Cortex of kidney (tissue), 1 donor: ENCODE measurements at places on chromosomes 4 and X.

DNA sequence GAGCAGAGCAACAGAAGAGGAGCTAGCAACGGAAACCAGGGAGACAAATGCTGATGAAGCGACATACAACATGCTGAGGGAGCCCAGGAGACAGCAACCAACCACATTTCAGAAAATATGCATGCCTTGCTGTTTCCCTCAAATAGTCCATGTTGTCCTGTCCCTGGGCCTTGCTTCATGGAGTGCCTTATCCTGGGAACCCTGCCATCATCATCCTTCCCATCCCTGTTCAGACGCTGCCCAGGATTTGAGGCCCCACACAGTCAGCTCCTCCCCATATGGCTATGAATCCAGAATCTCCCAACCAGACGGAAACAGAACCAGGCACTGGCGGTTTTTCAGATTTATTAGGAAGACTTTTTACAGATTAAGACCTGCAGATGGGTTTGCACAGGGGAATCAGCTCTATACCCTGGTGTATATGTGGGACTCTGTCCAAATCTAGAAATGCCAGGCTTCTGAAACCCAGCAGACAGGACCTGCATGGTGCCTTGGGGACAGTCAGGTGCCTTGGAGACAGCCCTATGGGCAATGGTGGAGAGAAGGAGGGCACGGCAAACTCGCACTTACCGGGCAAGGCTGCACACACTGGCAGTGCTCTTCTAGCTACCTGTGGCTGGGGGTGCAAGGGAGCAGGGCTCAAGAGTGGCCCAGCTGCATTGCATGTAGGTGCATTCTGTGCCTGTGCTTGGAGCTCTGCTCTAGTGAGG, 199.7 kb upstream of the MAMLD1 start:
- no peak for DNase-seq

- DNase-seq, result no peak
Observed at GRCh38 chrX:119512146-119512800, 44.0 kb downstream of the SLC25A5 start.

DNA sequence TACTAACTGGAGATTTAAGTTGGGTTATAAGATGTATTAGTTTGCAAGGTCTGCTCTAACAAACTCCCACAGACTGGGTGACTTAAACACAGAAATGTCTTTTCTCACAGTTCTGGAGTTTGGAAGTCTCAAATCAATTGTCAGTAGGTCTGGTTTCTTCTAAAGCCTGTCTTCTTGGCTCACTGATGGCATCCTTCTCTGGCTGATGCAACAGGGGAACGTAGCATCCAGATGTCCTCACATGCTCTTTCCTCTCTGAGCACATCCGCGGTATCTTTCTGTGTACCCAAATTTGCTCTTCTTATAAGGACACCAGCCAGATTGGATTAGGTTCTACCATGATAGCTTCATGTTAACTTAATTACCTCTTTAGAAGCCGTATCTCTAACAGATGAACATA, 63.2 kb upstream of the BMP3 start:
- no peak for DNase-seq

DNA sequence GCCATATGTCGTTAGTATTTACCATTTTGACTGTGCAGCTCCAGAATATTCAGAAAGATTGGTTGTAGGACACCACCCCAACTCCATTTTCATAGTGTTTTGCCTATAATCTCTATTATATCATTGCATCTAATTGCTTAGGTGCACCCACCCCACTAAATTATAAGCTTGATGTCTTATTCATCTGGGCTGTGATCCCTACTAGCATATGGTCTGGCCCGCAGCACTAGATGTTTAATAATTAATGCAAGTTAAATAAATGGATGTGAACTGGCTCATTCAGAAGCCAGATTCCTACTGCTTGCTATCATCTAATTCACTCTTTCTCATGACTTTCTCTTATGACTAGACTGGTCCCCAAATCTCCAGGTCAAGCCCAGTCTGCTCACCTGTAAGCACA, 143.5 kb downstream of the RELL1 start:
- DNase-seq, result no peak

GRCh38 chrX:22135171-22135711, 103.1 kb downstream of the PHEX start:
- DNase-seq, result no peak

GRCh38 chr4:161792991-161793390, 370.8 kb downstream of the FSTL5 start:
- DNase-seq, result no peak

GRCh38 chr4:3701736-3702560, 64.2 kb upstream of the ADRA2C start:
- DNase-seq, result no peak

DNA sequence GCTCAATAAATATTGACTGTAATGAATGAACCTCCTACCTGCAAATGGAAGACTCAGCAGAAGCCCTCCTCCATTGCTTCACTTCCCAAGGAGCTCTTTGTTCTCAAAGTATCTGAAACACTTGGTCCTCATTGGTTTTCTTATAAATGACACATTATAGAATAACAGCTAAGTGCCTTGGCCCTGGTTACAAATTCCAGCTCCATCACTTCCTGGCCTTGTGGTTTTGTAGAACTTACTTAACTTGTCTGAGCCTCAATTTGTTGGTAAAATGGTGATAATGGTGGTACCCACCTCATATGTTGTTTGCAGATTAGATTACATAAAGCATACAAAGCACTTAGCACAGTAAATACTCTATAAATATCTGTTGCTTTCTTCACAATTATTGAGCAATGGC, 25.2 kb upstream of the SMIM20 start:
- no peak for DNase-seq

DNA sequence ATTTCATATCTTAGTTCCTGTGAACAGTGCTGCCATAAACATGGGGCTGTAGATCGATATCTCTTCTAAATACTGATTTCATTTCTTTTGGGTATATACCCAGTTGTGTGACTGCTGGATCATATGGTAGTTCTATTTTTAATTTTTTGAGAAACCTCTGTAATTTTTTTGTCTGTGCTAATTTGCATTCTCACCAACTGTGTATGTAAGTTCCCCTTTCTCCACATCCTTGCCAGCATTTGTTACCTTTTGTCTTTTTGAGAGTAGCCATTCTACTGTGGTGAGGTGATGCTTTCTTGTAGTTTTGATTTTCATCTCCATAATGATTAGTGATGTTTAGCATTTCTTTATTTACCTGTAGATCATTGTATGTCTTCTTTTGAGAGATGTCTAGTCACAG, 2086.5 kb upstream of the TENM3 start:
- DNase-seq, result no peak

GRCh38 chrX:40474205-40474626, 106.6 kb upstream of the ATP6AP2 start:
- DNase-seq, result no peak

- DNase-seq, result no peak
Observed at GRCh38 chrX:64394059-64394873, 986 bp downstream of the MTMR8 start.

DNA sequence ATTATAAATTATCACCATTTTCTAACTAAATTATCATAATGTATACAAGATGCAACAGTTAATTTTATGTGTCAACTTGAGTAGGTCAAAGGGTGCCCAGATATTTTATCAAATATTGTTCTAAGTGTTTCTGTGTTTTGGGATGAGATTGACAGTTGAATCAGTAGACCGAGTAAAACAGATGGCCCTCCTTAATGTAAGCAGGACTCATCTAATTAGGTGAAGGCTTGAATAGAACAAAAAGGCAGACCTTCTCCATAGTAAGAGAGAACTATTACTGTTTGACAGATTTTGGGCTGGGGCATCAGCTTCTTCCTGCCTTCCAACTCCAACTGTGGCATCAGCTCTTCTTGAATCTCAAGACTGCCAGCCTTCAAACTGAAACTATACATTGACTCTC, 185.8 kb downstream of the TRAM1L1 start:
- DNase-seq, result no peak

- no peak for DNase-seq
Observed at GRCh38 chr4:174152717-174153466, 130.6 kb downstream of the FBXO8 start.

DNA sequence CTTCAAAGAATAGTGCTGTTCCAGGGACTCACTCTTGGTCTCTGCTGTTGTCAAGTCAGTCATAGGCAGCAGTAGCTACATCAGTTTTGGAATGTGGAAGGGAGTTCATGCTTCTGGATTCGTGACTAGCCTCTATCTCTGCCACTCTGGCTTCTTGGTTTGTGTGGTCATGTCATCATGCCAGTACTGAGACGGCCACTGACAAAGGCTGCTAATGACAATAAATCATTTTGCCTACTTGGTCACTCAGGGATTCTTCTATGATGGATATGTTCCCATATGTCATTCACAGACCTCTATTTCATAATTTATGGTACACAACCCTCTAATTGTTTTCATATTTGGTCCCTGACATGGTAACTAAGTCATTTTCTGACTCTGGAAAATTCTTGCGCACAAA, 450.8 kb upstream of the BOD1L1 start:
- no peak for DNase-seq

DNA sequence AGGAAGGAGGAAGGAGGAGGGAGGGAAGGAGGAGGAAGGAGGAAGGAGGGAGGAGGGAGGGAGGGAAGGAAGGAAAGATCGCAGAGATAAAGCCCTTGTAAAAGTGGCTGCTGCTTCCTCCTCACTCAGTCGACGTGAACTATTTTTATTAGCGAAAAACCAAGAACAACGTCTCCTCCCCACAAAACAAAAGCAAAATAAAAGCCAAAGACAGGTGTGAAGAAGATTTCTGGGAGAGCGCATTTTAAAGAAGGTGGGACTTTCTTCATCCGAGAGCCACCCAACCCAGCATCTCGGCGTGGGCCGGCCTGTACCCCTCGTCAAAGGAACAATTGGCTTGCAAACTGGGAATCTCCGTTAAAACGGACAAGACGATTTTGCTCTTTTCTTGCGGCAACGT, 40.7 kb upstream of the ASMTL start:
- DNase-seq, result no peak

DNA sequence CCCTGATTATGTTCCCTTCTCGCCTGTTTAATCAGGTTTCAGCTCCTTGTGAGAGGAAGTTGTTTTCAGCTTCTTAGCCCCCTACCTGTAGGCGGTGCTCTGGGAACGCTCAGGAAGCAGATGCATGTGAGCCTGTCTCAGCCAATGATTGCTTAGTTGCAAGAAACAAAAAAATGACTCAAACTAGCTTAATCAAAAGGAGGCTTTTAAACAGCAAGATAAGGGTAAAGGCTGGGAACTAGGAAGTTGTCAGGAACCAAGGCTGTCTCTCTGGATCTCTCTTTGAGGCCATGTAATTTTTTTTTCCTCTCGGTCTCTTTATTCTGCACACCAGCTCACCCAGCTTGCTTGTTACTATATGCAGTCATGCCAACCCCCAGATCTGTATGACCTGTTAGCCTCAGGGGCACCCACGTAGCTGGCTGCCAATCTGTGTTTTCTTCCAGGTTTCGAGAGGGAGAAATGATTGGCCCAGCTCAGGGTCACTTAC, 109.1 kb downstream of the PTTG2 start:
- DNase-seq, result no peak

GRCh38 chrX:54172455-54172854, 10.6 kb downstream of the FAM120C start:
- no peak for DNase-seq

DNA sequence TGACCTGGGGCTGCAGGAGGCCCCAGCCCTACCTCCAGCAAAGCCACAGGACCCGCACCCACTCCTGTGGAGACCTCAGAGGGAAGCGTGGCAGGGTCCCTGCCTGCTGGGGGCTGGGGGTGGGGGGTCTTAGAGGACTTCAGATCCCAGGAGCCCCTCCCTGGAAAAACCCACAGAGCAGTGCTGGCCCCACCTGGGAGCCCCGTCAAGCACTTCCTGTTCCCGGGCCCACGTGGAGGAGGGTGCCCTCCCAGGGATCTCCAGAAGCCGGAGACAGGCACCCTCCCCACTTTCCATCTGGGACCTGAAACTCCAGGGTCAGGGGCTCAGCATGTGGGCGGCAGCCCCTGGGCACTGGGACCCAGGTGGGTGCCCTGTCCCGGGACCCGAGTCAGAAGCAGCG, 32.0 kb downstream of the TACC3 start:
- DNase-seq, result no peak

- no peak for DNase-seq
Observed at GRCh38 chrX:44068043-44068442, 94.9 kb upstream of the NDP start.

- no peak for DNase-seq
Observed at GRCh38 chr4:5532100-5532499, 176.3 kb downstream of the EVC2 start.

- DNase-seq, result no peak
Observed at GRCh38 chr4:74499986-74500781, 55.2 kb downstream of the AREG start.

- no peak for DNase-seq
Observed at GRCh38 chrX:73847100-73847499, 284.1 kb downstream of the CHIC1 start.

DNA sequence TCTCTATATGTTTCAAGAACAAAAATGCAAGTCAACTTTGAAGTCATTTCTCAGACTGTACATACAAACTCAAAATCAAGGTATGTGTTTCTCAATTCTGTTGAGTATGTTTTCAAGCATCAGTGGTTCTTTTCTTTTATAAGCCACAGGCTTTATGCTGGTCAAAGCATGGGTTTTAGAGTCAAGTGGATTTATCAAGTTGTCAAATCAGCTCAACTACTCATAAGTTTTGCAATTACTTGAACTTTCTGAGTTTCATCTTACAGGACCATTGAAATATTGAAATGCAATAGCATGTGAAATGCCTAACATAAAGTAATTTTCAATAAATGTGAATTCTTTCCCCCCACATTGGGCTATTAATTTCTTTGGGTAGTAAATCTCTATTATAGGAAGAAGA, 239.9 kb upstream of the DKK2 start:
- no peak for DNase-seq

DNA sequence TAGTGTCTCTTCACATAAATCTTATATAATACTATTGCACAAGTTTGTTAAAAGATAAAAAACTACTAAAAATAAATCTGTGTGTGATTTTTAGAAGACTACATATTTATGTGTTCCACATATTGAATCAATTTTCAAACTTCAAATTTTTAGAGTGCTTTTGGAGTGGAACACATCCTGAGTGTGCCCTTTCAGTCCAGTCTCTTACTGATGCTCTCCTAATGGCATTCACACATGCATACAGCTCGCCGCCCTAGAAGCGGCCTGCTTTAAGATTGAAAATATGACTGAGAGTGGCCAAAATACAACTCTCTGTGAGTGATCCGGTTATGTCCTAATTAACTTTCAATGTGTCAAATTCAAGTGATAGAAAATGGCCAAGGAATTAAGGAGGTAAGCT, 628.8 kb downstream of the ANKRD50 start:
- no peak for DNase-seq

- no peak for DNase-seq
Observed at GRCh38 chrX:71637253-71637618, 18.9 kb upstream of the CXCR3 start.

- no peak for DNase-seq
Observed at GRCh38 chr4:74466242-74466641, 21.3 kb downstream of the AREG start.

GRCh38 chr4:5126231-5126630, 75.0 kb downstream of the STK32B start:
- no peak for DNase-seq

- DNase-seq, result no peak
Observed at GRCh38 chr4:3416821-3417221, 24.9 kb upstream of the HGFAC start.

GRCh38 chrX:132292793-132293192, 73.5 kb upstream of the RAP2C start:
- no peak for DNase-seq
